Heart right ventricle (tissue), 16 donors: ENCODE measurements at places on chromosomes 5 and 9.

- DNase-seq = no peak
These were observed 3.2 kb upstream of the AKNA start for GRCh38 chr9:114390952-114391351.

DNA sequence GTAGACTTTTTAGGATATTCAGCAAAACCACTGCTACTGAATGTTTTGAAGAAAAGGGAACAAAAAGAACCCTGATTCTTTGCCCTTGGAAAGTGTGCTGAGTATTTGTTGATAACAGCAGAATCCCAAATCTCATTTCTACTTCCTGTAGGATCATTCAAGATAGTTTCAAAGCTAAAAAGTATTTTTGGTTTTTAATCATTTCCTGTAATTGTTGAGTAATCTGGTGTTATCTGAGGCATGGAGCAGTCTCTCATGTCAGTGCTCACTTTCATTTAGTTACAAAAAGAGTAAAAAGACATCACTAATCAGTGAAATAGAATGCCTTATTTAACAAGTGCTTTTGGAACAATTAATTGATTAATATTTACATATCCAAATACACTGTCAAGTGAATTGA is 56.1 kb downstream of the ITGA2 start:
- no peak for DNase-seq

GRCh38 chr9:94687451-94687850 is 39.0 kb upstream of the AOPEP start:
- no peak for DNase-seq

GRCh38 chr5:94969174-94969573 is 315.7 kb downstream of the MCTP1 start:
- DNase-seq = no peak

GRCh38 chr5:146659961-146660360 is 144.0 kb upstream of the GPR151 start:
- no peak for DNase-seq

DNA sequence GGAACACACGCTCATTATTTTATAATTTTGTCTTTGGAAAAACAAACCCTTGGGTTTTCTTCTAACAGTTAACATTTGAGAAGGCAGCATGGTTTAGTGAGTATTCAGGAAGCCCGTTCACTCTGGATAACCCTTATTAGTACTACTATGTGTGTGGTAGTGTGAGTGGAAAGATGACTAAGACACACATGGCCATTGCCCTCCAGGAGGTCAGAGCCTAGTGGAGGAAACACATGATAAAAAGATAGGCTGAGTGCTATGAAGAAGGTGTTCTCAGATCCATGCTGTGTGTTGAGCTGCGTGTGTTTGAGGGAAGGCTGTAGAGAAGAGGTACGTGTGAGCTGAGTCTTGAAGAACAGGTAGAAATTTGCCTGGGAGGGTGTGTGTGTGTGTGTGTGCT is 8.4 kb downstream of the C5orf47 start:
- DNase-seq = no peak

- DNase-seq = no peak
These were observed 10.1 kb downstream of the IFNA5 start for GRCh38 chr9:21294904-21295538.

DNA sequence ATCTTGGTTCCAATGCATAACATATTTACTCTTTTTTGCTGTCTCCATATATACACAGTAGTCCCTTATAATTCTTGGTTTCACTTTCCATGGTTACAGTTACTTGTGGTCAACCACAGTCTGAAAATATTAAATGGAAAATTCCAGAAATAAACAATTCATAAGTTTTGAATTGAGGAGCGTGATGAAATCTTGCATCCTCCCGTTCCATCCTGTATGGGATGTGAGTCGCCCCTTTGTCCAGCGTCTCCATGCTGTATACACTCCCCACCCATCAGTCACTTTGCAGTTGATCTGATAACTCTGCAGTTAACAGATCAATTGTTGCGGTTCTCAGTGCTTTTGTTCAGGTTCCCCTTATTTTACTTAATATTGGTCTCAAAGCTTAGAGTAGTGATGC is 11.5 kb upstream of the FAF2 start:
- DNase-seq = no peak

DNA sequence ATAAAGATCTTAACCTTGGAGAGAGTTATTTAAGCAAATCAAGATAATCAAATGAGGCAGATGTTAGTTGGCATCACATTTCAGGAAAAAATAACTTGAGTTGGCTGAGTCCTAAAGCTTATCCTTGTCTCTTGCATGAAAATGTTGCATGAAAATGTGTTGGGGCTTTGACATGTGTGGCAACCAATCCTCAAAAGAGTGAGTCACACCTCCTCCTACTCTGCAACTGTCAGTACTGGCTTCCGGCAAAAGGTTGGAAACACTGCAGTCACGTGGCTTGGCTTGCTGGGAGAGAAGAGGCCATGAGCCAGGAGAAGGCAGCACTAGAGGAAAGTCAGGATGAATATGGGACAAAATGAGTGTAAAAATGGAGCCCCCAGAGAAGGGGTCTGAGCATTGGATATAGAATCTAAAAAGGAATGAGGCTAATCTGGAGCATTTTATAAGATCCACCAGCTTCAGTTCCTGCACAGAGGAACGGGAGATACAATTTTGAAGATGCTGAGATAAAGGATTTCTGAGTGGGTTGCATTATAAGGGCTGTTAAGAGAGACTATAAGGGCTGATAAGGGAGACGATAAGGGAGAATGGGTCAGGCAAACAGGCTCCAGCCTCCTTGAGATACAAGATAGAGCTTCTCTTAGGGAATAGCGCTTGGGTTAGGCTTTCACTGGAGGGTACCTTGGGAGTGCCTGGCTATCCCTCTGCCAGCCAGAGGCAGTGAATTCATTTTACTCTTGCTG is 43.1 kb downstream of the SPATA31D1 start:
- peak; percentile 39 for DNase-seq

- DNase-seq = no peak
These were observed 33.0 kb downstream of the FRMPD1 start for GRCh38 chr9:37683531-37684371.

DNA sequence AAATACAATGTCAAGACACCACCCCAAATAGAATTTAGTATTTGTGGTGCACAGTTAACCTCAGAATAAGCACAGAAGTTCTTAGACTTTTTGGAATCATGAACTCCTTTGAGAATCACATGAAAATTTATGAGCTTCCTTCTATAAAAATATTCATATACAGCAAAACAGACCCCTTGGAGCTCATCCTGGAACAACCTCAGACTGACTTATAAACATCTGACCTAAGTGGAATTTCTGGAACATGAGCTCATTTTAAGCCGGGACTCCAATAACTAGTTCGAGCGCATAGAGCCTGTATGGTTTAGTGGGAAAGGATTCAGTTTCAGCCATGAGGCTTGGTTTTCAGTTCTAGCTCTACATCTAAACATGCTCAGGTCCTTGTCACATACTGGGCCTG is 192.3 kb downstream of the DEPDC1B start:
- DNase-seq = no peak

DNA sequence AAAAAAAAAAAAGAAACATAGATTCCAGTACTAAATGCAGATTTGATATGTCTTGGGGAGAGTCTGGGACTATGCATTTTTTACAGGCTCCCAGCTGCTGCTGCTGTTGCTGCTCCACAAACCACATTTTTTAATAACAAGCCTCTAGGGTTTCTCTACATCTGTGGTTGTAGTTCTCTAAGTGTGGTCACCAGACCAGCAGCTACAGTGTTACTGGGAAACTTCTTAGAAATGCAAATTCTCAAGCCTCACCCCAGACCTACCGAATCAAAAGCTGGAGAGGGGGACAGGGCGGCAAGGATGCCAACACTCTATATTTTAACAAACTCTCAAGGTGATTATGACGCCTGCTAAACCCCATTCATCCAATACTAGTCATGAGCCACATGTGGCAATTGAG is 293.4 kb upstream of the PTGER4 start:
- DNase-seq = no peak

GRCh38 chr9:127589955-127590370 is 22.1 kb upstream of the STXBP1 start:
- DNase-seq = peak; percentile 26

DNA sequence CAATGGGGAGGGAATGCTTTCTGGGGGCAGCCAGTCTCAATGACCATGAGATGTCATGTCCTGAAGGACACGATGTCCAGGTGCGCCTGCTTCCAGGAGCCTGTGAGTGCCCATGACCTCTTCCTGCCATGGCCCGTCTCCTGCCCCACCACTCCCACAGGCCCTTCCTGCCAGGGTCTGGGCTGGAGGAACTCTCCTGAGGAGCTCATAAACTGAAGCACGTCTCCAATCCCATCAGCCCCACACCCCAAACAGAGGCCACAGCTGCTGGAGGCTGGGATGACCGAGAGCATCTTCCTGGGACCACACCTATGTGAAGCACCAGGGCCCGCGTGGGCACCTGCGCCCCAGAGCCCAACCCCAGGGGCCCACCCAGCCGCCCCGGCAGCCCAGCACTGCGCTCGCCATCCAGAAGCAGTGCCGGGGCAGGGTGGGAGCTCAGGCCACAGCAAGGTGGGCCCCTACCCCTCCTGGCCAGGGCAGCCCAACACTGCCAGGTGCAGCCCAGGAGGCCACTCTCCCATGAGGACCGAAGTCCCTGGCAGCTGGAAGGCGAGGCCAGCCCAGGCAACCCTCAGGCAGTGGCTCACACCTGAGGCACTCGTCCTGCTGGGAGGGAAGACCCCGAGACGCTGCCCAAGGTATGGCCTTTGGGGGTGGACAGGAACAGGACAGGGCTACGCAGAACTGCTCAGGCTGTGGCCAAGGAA is 53.9 kb upstream of the UBAC1 start:
- no peak for DNase-seq

- no peak for DNase-seq
These were observed 90.6 kb downstream of the RALGPS1 start for GRCh38 chr9:127004946-127005769.

DNA sequence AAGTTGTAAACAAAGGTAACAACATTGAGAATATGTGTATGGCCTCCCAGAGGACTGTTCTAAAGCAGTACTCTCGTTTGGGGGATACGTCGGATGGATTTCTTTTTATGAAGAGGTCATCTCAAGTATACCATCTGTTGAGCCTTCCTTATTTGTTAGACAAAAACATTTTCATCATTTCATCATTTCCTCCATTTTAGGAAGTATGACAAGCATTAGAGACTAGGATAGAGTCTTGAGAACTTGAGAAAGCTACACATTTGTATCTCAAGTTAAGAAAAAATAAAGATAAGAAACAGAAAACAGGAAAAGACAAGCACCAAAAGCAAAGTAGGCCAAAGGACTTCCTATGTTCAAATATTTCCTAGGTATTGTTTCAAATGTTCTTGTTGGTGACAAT is 307.0 kb downstream of the EFNA5 start:
- no peak for DNase-seq

DNA sequence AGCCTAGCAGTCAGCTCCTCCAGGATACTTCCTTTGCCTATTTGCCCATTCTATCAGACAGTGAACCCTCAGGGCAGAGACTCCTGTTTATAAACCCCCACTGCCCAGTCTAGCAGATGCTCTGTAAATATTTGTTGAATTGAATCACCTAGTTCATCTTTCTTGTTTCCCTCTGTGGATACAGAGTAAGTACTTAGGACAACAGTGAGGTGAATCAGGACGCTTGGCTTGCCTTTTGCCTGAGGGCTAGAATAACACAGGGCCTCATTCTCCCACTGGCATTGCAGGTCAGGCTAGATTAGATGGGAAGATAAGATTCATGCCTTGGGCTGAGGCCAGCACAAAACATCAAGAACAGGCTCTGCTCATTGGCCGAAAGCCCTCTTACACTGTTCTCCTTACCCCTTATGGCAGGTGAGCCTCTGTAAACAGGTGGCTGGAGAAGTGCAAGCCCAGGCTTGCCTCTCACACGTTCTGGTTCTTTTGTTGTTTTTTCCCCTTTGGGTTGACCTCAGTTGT is 22.2 kb downstream of the TNFSF8 start:
- DNase-seq = no peak

DNA sequence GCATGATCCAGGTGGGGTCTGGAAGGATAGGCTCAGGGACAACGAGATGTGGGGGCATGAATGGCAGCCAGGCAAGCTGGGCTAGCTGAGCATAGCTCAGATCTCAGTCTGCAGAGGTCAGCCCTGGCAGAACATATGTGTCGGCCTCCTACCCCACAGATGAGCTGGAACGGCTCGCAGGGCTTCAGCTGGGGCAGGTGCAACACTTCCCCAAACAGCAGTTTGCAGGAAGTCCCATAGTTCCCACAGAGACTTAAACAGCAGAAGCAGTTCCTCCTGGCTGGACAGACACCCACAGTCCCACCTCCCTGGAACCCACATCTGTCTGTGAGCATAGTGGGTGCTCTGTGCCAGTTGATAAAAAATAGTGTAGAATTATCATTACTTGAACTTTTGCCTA is 404.6 kb downstream of the GADD45G start:
- no peak for DNase-seq

DNA sequence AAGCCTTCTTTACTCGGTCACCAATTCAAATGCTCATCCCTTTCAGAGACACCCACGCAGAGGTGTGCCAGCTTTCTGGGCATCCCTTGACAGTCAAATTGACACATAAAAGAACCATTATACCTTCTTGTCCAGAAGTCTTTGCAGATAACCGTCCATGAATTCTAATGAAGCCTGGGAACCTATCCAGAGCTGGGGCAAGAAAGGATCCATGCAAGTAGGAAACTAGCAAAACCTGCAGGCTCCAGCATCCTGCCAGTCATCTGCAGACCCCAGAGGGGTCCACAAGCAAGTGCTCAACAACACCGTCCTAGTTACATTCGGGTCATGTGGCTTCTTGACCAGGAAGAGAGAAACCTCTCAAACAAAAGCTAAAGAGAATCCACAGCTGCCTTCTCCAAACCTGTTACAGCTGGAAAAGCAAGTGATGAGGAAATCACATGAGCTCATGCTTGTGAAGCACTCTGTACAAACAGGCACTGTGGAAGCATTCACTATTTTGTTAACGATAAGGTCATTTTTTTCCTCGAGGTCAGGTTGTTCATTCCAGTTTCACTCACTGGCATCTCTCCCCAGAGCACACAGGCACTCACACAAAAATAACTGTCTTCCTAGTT is 80.2 kb upstream of the DMRT1 start:
- DNase-seq = no peak

DNA sequence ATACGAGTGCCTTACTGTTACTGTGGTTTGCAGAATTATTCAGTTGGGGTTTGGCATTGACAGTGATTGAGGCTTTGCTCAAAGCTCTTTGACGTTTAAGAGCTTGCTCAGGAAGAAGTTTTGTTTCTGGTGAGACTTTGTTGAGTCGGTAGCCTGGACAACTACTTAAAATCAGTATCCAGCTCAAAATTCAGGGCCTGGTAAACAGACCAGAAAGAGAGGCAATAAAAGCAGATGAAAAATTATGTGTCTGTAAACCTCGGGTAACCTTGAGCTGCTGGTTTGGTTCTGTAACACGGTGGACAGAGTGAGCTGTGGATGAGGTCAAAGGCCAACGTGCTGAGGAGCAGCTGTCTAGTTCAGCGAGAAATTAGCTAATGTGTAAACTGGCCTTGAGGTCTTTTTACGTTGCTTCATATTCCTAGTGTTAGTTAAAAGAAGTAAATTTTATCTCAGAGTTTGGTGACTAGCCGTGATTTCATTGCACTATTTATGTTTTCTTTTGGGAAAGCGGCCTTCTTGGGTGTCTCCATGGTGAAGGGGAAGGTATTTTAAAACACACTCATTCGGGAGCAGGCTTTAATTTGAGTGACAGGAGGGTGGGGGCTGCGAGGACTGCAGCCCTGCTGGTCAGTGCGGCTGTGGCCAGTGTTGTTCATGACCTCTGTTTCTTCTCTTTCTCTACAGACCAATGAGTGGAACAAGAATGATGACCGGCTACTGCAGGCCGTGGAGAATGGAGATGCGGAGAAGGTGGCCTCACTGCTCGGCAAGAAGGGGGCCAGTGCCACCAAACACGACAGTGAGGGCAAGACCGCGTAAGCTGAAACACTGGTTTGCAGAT is 82.0 kb upstream of the TTC23L start:
- DNase-seq = no peak

- no peak for DNase-seq
These were observed 52.9 kb upstream of the CD180 start for GRCh38 chr5:67249590-67249895.
